ENCODE measurements at places on chromosomes 6 and 20.

DNA sequence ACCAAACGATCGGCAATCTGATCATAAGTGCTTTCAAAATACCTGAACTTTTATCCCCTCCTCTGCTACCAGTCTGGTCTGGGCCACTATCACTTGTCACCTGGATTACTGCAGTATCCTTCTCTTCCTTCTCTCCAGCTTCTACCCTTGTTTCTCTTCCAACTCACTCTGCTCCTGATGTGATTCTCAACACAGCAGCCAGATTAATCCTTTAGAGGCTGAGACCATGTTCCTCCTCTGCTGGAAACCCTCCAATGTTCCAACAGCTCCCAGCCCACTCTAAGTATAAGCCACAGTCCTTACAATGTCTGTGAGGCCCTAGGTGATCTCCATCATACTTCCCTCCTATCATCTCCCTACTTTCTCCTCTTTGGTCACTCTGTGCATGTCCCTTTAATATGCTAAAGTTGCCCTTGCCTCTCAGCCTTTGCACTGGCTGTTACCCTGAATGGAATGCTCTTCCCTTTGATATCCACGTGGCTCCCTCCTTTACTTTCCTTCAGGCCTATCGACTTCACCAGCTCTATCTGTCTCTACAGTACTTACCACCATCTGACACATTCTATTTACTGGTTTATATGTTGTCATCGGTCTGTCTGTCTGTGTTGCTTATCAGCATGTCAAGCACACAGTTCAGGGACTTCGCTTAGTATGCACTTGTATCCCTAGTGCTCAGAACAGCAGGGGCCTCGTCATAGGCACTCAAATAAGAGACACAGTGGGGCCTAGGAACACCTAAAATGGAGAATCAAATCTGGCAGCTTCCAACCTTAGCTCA, 35.0 kb upstream of the RNF24 start:
- no peak for DNase-seq

- DNase-seq = no peak
These were observed 29.8 kb upstream of the SYNJ2 start for GRCh38 chr6:157951828-157952227.

GRCh38 chr6:134481966-134482365, 164.1 kb upstream of the SGK1 start:
- DNase-seq = no peak

GRCh38 chr6:168166627-168167026, 87.6 kb upstream of the FRMD1 start:
- no peak for DNase-seq

DNA sequence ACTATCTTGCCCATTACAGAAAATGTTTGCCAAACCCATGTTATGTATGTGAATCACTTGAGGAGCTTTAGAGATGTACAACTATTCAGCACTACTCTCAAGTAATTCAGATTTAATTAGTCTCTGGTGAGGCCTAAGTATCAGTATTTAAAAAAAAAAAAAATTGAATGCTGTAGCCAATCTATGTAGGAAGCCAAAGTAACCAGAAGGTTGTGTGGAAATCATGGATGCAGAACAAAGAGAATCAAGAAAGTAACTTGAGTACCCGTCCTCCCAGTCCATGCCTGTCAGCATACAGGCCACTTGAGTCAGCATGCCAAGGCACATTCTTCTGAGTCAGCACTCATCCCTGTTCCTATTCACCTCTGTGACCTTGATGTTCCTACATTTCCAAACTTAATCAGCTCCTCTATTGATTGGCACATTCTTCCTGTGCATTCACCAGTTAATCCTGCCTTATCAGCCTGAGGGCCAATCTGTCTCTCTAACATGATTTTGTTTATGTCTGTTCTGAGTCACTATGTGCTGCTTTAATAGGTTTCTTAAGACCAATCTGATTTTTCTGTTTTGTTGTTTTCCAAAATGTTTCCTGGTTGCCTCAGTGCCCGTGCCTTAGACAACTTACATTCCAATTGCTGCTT, 165.6 kb downstream of the KCNQ5 start:
- no peak for DNase-seq

GRCh38 chr6:155443168-155443567, 12.5 kb downstream of the NOX3 start:
- DNase-seq = no peak
